ENCODE measurements at places on chromosomes 13 and 19. TPM values are rescaled to one million over a fixed set of nuclear protein-coding genes. Genes with fewer than 3 reads are reported as not detected.

Gene NKG7
- not detected for total RNA-seq

DNA sequence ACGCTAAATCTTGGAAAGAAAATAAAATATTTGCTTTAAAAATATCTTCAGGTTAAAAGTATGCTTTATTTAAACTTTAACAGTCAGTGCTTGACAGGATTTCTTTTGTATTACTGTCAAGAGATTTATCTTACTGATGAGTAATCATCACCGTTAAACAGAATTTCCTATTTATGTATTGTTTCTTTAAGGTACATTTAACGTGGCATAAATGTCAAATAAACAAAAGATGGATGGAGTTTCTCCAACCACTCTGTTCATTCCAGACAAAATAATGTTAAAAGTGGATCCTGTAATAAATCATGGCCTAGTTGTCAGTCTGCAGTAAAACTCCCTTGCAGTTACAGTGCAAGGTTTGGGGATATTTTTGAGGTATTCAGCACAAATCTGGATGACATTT is 298.3 kb downstream of the DIAPH3 start:
- no peak for DNase-seq

Gene CYSLTR2
- 0.47 TPM for total RNA-seq

DNA sequence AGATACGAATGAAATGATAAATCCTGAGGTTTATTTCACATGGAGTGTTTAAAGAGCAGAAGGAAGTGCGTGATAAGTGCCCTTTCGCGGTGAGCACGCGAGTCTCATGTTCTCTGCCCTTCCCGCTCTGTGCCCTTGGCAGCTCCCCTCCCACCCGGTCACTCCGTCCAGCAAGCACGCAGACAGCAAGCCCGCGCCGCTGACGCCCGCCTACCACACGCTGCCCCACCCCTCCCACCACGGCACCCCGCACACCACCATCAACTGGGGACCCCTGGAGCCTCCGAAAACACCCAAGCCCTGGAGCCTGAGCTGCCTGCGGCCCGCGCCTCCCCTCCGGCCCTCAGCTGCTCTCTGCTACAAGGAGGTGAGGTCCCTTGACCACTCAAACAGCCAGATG is 37.4 kb upstream of the TEX29 start:
- no peak for DNase-seq

- DNase-seq = no peak
Measured at GRCh38 chr13:27628081-27628480, 6.4 kb downstream of the POLR1D start.

Measured in progenitor cell of endocrine pancreas (in vitro differentiated cells).